ENCODE measurements at places on chromosomes 1 and 21.
A peak's percentile ranks its signal among the peaks of the same experiment; 100 is the strongest.

DNA sequence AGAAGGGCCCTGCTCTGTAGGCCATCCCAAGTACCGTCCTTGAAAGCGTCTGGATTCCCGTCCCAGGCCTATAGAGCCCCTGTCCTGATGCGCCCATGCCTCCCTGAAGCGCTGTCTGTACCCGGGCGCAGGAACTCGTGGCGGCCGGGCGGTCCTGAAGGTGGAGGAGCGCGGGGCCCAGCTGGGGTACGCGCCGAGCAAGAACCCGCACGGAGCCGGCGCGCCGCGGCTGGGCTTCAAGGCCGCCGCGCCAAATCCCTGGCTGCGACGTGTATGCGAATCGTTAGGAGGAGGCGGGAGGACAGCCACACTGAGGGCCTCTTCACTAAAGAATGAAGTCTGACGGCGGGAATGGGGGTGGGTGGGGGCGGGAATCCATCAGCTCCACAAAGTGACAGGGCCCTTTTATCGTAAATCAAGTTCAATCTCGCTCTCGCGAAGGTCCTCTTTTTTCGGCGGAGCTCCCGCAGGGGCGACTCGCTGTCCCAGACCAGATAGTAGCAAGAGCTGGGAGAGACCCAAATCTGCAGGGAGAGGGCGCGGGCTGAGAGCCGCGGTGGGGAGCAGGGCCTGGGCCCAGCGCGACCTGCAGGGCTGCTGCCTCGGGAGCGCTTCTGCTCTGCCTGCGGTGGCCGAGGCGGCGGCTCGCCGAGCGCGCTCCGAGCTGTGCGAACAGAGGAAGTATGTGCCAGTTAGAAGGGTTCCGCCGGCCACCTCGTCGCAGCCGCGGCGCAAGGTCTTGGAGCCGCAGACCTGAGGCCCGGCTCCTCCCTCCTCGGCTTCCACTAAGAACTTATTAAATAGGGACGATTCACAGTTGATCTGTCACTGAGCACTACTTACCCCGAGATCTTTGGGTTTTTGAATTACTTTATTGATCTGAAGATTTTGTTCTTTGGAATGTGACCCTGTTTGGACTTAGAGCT lies 10.4 kb downstream of the BARHL2 start:
- no peak for DNase-seq

DNA sequence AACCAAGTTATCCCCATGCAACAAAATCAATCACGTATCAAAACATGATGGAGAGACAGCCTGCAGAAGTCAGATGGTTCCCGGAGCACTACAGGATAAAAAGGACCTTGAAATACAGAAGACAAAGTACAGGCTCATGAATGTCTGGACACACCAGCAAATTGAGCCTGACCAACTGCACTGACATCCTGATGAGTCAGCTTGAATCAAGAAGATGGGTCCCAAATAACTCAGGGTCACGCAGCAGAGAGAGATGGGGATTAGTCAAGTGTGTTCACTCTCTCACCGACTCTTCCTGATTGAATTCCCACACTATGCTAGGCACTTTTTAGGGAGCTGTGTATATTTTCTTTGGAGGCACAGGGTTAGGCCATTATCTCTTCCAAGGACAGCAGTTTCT lies 71.1 kb upstream of the DIRAS3 start:
- no peak for DNase-seq

GRCh38 chr1:207069061-207069460 lies 16.0 kb downstream of the PFKFB2 start:
- peak; percentile 53 for DNase-seq

DNA sequence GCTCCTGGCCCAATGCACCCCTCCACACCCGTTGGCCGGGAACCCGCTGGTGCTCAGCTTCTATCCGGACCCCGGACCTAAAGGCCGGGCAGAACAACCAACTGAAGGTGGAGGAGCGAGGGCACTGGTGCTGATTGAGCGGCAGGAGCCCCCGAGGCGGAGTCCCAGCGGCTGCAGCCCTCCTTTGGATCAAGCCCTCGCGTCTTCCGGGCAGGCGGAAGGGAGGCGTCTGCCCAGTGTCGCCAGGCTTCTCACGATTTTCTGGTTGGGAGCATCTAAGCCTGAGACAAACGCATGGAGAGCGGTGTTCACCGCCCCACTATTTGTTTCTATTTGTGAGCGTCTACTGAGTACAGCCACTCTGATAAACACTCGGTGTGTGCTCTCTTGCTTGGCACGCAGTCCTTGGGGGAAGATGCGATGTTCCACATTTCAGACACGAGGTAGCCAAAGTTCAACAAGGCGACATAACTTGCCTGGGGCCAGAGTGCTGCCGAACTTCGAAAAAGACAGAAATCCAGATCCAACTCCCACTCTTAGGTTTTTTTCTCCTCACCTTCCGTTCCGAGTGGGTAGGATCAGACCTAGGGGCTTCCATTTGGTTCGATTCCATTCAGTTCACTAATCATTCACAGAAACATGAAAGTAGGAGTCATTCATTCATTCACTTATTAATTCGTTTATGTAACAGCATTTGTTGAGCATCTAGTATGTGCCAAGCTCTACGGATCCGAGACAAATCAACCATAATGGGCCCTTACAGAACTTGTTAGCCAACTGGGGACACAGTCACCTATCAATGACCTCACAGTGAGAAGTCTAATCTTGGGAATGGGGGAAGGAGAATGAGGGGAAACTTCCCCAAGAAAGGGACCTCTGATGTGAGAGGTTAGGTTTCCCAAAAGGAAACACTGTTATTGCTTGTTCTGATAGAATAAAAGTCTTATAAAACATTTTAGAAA lies 4.9 kb upstream of the DMRTA2 start:
- DNase-seq: no peak

DNA sequence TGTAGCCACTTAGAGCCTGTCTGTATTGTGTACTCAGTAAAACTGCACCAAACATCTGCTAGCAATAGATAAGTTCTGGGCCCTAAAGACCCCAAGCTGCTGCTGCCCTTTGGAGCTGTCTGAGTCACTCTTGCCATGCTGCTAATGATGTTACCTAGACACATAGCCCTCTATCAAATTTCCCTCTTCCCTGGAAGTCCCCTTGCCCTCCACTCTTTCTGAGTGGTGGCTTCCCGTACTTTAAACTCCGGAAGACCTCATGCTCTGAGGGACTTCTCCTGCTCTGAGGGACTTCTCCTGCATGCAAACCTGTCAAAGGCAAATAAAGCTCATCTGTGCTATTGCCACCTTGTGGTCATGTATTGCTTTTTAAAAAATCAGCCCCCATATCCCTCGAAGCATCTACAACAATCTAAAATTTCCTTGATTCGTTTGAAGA lies 34.0 kb downstream of the FH start:
- no peak for DNase-seq

GRCh38 chr1:42955311-42956063 lies 3.2 kb downstream of the SLC2A1 start:
- DNase-seq: no peak

DNA sequence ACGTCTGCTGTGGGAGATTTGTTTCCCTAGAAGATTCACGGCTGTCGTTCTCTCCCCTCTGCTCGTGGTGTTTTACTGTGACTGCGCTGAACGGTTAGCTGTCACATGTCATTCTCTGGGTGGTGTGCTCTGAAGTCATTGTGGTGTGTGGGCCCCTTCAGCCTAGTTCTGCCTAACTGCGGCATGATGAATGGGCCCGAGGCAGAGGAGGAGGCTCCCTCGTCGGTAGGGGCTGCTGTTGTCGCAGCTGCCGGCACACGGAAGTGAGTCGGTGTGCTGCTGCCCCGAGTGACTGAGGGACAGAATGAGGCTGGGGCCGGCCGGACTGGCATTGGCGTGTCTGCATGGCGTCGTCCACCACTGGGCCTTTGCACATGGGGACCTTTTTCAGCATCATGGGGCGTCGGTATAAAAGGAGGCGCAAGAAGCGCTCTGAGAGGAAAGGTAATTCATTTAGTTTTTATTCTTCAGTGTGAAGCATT lies 77.9 kb downstream of the ADARB1 start:
- peak; percentile 88 for DNase-seq

DNA sequence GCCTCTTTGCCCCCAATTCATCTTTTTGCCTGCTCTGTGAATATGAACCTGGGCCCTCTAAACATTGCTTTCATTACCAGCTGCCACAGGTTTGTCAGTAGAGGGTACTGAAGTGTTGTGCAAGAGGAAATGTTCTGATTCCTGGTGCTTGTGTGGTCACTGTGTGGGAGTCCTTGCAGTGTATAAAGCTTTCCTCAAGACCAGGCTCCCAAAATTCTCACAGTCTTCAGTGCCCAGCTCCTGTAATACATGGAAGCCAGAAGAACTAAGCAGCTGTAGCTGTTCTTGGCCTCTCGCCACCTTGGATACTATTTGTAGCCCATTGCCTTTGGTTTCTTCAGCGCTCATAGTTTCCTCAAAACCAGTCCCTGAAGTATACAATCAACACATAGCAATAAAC lies 1046.2 kb downstream of the BRINP3 start:
- DNase-seq: no peak

DNA sequence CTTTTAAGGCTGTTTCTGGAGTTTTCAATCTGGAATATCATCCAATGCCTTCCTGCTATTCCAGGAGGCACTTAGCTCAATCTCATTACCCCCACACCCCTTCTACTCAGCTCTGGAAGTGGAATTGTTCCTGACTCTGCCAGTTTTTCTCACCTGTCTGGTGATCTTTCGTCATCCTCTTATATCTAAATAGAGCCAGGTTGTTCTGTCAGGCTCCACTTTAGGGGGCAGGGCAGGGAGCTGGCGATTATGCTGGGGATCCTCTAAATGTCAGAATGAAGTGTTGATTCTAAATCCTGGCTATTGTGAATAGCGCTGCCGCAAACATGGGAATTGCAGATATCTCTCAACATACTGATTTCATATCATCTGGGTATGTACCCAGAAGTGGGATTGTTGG lies 63.6 kb upstream of the ETV3 start:
- no peak for DNase-seq

GRCh38 chr1:113999799-114000198 lies 20.5 kb downstream of the OLFML3 start:
- no peak for DNase-seq

- no peak for DNase-seq
Measured at GRCh38 chr1:118871582-118872171, 116.5 kb downstream of the TBX15 start.

DNA sequence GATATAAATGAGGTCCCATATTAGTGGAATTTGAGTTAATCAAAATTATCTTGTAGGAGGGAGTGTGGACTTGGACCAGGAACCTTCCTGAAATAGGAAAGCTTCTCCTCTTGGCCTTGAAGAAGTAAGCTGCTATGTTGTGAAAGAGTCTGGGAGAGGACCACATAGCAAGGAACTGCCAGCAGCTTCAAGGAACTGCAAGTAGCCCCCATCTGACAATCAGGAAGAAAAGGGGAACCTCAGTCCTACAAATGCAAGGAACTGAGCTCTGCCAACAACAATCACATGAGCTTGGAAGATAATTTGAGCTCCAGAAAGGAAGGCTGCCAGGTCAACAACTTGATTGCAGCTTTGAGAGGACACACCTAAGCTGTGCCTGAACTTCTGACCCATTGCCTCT lies 8.2 kb upstream of the PRMT6 start:
- DNase-seq: no peak

- DNase-seq: no peak
Measured at GRCh38 chr1:223077247-223077833, 65.7 kb downstream of the TLR5 start.

GRCh38 chr21:35540950-35541638 lies 492.0 kb upstream of the RUNX1 start:
- no peak for DNase-seq

GRCh38 chr1:16076031-16076864 lies 2.8 kb upstream of the FAM131C start:
- no peak for DNase-seq

- peak; percentile 63 for DNase-seq
Measured at GRCh38 chr1:58649555-58649954, 50.3 kb downstream of the MYSM1 start.

DNA sequence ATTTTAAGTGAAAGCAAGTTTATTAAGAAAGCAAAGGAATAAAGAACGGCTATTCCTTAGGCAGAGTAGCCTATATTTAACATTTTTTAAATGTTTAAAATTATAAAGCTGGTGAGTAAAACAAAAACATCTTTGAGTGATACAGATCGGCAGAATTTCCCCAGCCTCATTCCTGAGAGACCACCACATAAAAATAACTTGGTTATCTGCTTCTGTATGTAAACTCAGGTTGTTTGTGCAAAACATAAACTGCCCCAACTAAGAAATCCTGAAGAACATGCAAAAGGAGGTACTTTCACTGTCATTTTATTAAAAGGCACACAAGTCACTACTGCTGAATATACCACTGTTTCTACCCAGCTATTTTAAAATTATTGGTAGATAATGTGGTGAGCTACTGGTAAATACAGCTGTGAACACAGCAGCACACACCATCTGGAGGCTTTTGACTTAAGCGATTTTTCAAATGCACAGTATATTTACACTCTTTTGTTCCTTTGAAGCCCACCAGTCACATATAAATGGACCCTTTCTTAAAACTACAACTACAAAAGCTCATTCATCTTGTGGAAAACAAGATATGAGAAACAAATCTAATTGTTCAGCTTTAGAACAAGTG lies 119.3 kb downstream of the RERE start:
- DNase-seq: no peak

- DNase-seq: no peak
Measured at GRCh38 chr1:154913273-154913672, 23.2 kb downstream of the PMVK start.

DNA sequence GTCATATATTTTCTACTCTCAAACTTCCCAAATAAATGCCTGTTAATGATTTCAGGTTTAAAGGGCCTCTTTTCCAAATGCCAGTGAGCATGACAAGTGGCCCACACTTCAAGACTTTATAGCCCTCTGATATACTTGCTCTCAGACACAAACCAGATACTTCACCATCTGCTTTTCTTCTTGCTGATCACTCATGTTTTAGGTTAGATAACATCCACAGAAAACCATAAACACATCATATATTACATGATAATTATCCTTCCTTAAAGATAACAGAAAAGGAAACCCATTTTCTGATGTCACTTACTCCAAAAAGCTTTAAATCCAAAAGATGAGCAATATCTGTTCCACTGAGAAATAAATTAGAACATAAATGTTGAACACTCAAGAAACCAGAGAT lies 723.5 kb downstream of the LTN1 start:
- DNase-seq: no peak

DNA sequence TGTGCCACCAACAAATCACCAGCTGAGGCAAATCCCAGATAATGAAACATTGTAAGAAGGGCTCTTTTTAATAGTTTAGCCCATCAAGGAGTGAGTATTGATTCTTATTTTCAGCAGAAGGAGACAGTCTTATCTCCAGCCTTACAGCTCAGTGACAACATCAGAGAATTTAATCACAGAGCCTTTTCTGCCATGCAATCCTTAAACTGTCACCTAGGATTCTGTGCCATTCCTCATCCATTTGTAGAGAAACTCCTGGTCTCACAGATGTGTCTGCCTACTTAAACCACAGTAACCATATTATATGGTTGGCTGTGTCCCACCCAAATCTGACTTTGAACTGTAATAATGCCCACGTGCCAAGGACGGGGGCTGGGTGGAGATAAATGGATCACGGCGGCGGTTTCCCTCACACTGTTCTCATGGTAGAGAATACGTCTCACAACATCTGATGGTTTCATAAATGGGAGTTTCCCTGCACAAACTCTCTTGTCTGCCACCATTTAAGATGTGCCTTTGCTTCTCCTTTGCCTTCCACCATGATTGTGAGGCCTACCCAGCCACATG lies 217.7 kb downstream of the RERE start:
- DNase-seq: no peak

Data from activated CD8-positive, alpha-beta T cell treated with anti-CD3 and anti-CD28 coated beads, Interleukin-2, amount 10 ng/mL, durations not matched to agents 7 days and 5 days (primary cell).